Spleen (tissue), 13 donors: ENCODE measurements at places on chromosomes 12 and 14. TPM values are rescaled to one million over a fixed set of nuclear protein-coding genes. Genes with fewer than 3 reads are reported as not detected.

Gene SALL2
- total RNA-seq: 5.3 TPM

Gene CYP46A1
- 0.40 TPM for total RNA-seq

Gene GPR68
- total RNA-seq: 3.2 TPM

Gene PMCH
- total RNA-seq: not detected

DNA sequence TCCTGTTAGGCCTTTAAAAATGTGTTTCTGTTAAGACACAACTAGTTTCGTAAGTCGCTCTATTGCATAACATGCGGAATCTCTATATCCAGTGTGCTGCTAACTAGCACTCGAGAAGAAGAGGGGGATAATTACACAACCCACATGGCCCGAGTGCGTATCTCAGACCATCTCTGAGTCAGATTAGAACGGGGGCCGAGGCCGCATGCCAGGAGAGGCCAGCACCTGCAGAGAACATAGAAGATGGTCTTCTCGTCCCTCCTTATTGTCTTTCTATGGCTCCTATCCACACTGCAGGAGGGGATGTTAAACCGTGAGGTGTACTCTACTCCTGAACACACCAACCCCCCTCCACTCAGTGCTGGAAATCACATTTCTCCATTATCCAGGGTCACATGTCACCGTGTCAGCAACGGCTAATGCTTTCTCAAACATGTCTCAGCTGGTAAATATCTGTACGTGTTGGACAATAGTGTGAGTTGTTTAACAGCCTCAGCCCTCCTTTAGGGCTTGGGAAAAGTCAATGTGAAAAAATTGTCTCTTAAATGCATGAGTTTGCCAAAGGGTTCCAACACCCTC is 56.3 kb downstream of the CCDC88C start:
- no peak for DNase-seq

- DNase-seq: no peak
Observed at GRCh38 chr14:67510121-67510520, 21.6 kb upstream of the TMEM229B start.

DNA sequence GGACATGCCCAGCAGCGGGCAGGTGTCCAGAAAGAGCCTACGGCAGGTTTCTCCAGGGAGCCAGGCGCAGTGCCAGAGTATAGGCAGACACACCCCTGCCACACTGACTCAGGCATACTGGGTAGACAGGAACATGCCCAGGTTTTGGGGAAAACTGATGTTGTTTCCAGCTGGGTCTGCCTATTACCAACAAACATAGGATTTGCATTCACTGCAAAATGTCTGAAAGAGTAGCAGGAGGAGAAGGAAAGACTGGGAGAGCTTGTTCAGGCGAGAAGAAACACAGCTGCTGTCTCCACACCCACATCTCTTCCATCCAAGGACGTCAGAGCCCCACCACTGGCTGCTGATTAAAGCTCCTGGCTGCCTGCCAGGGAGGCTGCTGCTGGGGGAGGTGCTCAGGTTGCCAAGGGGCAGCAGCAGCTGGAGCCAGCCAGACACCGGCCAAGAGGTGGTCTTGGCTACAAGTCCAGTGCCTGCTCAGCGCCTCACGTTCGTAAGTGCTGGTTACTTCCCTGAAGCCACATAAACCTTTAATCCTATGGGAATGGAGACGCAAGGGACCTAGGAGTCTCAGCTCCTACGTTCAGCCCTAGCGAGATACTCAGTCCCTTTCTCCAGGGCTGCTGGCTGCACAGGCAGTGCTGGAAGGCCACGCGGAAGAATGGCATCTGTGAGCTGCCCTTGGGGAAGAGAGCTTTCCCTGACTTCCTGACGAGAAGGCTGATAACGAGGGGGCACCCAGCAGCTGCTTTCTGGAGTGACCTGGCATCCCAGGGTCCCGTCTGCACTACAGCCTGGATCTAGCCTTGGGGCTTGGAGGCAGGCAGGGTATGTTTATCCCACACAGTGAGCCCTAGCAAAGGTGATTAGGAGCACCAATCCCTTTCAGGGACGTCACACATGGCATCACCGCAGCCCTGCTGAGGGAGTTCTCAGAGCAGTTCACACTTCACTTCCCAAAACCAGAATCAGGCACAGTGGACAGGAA is 58.1 kb downstream of the PLEKHG3 start:
- DNase-seq: peak; percentile 81

GRCh38 chr12:120078868-120079267 is 37.7 kb downstream of the RAB35 start:
- DNase-seq: peak; percentile 66

- DNase-seq: peak; percentile 85
Observed at GRCh38 chr12:29149691-29150281, 708 bp downstream of the FAR2 start.
